ENCODE measurements at places on chromosomes 7 and 10.

GRCh38 chr7:100623951-100624824 is 11.8 kb downstream of the MOSPD3 start:
- no peak for DNase-seq

DNA sequence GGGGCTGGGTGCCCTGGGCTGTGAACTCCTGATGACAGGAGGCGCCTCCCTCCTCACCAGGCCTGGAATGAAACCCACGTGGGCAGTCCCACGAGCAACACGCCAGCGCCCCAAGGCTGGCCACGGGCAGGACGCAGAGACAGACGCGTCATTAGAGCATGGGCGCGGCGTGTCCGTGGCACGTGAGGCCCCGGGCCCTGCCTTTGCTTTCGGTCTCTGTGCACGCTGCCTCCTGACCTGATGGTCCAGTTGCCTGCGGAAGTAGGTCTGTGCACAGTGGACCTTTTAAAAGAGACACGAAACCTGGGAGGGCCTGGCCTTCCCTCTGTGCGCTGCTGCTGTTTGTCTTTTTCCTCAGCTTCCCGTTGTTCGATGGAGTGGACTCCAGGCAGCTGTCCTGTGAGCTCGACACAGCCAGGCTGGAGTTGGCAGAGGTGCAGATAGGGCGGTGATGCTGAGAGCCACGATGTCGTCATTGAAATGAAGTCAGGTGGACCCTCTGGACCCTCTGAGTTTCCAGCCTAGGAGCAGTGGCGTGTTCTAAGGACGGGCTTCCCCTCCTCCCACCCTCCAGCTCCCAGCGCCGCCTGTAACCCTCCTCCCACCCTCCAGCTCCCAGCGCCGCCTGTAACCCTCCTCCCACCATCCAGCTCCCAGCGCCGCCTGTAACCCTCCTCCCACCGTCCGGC is 40.1 kb upstream of the CFAP46 start:
- DNase-seq, result no peak

- DNase-seq, result no peak
Measured at GRCh38 chr7:25565002-25565401, 336.7 kb upstream of the NPVF start.

GRCh38 chr10:75976681-75977080 is 545.3 kb downstream of the LRMDA start:
- DNase-seq, result no peak

DNA sequence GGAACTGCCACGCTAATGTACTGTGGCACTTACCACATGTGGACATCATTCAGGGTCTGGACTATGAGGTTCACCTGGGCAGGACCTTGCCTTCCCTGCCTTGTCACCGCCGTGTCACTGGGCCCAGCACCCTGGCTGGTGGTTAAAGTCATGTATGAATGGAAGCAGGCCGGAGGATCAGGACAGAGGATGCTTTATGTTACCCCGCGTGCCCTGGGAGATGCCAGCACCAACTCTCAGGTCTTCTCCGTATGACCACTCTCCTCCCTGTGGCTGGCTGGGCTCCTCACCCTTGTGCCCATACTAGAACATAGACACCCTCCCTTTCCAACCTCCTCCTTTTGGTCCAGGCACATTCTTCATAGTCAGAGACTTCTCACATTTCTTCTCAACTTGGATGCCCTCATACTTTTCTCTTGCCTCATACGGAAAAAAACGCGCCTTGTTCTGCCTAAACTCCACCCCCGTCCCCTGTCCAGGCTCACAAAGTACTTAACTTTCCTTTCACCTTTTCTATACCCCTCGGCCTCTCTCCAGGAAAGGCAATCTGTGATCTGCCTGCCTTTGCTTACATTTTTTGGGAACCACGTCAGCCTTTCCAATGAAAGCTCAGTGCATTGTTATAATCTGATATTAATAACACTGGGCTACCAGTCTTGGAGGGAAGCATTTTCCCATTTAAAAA is 240.0 kb downstream of the TEX36 start:
- DNase-seq, result no peak

GRCh38 chr7:107173691-107174406 is 5.0 kb downstream of the HBP1 start:
- no peak for DNase-seq

DNA sequence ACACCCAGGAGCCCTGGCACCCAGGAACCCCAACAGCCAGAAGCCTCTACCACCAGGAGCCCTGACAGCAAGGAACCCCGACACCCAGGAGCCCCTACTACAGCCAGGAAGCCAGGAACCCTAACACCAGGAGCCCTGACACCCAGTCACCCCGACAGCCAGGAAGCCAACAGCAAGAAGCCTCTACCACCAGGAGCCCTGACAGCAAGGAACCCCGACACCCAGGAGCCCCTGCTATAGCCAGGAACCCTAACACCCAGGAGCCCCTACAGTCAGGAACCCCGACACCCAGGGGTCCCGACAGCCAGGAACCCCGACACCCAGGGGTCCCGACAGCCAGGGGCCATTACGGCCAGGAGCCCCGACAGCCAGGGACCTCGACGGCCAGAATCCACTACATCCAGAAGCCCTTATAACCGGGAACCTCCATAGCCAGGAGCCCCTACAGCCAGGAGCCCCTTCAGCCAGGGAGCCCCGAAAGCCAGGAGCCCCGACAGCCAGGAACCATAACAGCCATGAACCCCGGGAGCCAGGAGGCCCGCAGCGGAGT is 440 bp upstream of the GLRX3 start:
- DNase-seq, result no peak
